ENCODE measurements at places on chromosomes 7 and 10. TPM values are rescaled to one million over a fixed set of nuclear protein-coding genes. Genes with fewer than 3 reads are reported as not detected.
A peak's percentile ranks its signal among the peaks of the same experiment; 100 is the strongest.

GRCh38 chr10:58177362-58177947, 90.2 kb downstream of the IPMK start:
- no peak overlapping the region for H3K4me3 ChIP-seq
- H3K27ac ChIP-seq = no peak overlapping the region
- no peak for DNase-seq
- no peaks in the 10 kb centered on the region for H3K4me1 ChIP-seq
- H3K27me3 ChIP-seq = no peaks in the 10 kb centered on the region
- H3K36me3 ChIP-seq = no peaks in the 10 kb centered on the region

DNA sequence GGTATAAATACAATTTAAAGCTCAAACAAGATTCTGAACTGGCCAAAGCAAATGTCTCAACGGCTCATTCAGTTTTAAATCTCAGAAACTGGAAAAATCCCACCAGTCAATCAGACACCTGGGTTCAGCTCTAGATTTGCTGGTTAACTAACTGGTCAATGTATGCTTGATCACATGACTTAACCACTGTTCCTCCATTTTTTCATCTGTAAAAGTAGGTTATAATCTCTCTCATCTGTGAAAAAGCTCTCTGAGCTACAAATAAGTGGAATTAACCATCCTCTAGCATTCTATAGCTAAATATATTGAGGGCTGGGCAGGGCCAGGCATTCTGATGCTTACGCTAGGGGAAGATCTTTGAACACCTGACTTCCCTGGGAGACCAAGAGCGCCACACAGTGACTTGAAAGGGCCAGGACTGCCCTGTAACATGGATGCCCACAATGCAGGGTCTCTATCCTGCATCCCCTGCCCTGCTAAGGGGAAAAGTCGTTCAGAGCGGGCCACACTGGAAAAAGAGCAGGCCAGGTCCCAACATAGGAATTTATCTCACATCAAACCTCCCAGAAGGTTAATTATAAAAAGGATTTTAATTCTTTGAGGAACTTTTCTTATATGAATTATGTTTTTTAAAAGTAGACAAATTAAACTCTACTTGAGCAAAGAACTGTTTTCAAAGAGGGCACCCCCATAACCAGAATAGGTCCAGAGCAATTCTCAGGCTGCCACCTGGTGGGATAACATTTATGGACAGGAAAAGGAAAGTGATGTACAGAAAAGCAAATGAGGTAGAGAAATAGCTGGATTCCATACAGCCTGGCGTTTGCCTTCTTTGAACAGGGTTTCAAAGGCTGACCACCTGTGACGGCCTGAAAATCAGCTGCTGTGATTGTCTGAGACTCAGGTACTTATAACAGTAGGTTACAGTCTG, 1.8 kb downstream of the RP9 start:
- no peak for DNase-seq
- H3K4me1 ChIP-seq = peaks cover 48% of the 10 kb centered on the region
- peaks cover 13% of the 10 kb centered on the region for H3K36me3 ChIP-seq
- H3K4me3 ChIP-seq = peak overlapping the region; percentile 99
- H3K27me3 ChIP-seq = no peaks in the 10 kb centered on the region

DNA sequence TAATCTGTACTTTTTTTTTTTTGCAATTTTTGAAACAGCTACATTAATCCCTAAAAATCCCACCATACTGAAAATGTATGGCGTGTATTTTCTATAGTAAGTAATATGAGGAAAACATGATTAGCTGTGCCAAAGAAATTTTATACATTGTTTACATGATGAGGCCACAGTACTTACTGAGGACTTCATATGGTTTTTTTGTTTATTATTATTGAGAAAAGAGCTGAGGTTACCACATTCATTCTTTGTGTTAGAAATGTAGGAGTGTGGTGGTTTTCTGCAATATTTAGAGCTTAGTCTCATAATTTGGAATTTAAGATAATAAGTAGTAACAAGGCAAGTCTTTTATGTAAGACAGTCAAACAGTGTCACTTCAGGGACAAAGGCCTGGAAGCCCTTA, 45.1 kb downstream of the SLC25A40 start:
- no peaks in the 10 kb centered on the region for H3K4me1 ChIP-seq
- no peaks in the 10 kb centered on the region for H3K36me3 ChIP-seq
- no peak for DNase-seq
- no peak overlapping the region for H3K4me3 ChIP-seq

GATA3 gene
- 8.6 TPM for total RNA-seq

KCP gene
- total RNA-seq = 1.2 TPM

LRRN3 gene
- total RNA-seq = 0.98 TPM

GRCh38 chr10:95360122-95360714, 69.4 kb upstream of the PDLIM1 start:
- peaks cover 16% of the 10 kb centered on the region for H3K4me1 ChIP-seq
- no peak overlapping the region for H3K4me3 ChIP-seq
- no peak overlapping the region for H3K27ac ChIP-seq
- peaks cover 16% of the 10 kb centered on the region for H3K36me3 ChIP-seq
- DNase-seq = peak; percentile 10

- H3K27me3 ChIP-seq = no peaks in the 10 kb centered on the region
- no peak overlapping the region for H3K4me3 ChIP-seq
- no peaks in the 10 kb centered on the region for H3K4me1 ChIP-seq
- no peaks in the 10 kb centered on the region for H3K36me3 ChIP-seq
- no peak for DNase-seq
- H3K27ac ChIP-seq = no peak overlapping the region
These were observed 170.3 kb upstream of the FAM171A1 start for GRCh38 chr10:15541376-15541775.

- no peaks in the 10 kb centered on the region for H3K27me3 ChIP-seq
- H3K4me1 ChIP-seq = no peaks in the 10 kb centered on the region
- H3K4me3 ChIP-seq = no peak overlapping the region
- no peak overlapping the region for H3K27ac ChIP-seq
- no peaks in the 10 kb centered on the region for H3K36me3 ChIP-seq
These were observed 15.0 kb upstream of the ARMC3 start for GRCh38 chr10:22912763-22913384.

DNA sequence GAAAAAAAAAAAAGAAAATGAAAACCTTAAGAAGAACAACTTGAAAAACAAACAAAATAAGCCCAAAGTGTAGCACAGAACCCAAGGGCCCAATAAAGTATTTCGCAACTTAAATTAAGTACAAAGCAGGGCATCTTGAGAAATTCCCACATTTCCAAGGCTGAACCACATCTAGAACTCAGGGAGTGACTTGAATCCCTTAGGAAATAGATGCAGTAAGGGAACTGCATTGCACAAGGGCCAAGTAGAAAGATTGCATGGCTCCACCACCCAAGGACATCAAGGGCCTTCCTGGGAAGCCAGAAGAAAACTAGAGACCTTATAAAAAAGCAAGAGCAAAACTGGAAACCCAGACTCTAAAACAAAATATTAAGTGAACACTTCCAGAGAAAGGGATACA, 352.7 kb downstream of the CXCL12 start:
- H3K36me3 ChIP-seq = no peaks in the 10 kb centered on the region
- no peaks in the 10 kb centered on the region for H3K27me3 ChIP-seq
- peaks cover 14% of the 10 kb centered on the region for H3K4me1 ChIP-seq
- DNase-seq = no peak
- no peak overlapping the region for H3K27ac ChIP-seq

DNA sequence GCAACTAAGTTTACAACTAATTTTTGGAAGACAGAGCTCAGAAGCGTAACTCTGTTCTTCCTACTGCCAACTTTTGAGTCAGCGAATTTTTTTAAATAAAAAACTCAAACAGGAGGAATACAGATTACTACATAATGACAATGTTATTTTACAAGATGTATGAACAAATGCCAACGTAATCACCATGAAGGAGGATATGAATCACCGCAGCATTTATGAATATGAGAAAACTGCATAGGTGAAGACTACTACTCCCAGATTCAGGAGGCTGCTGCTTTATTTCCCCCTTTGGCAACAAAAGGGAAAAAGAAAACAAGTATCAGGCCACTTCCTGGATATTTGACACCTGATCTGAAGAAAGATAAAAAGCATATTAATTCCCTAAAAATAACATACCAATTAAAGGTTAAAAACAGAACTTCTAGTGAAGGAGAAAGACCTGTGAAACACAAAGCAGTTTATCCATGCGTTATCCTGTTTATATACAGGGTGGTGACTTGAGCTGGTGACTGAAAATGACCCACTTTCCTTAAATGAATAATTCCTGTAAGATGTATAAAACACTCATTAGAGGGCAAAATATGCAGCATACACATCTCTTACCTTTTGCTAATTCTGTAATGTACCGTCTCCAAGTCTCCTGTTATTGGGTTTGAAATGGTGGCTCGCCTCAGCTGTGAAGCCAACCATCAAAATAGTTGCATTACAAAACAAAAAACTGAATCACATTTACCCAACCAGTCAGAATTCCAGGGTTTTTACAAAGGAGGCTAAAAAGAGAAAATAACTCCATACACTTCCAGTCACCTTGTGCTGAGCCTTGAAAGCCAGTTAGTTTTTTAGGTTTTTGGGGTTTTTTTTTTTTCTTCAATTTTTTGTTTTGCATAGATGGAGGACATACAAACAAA, 52.0 kb downstream of the P4HA1 start:
- no peaks in the 10 kb centered on the region for H3K27me3 ChIP-seq
- DNase-seq = no peak
- H3K27ac ChIP-seq = peak overlapping the region; percentile 5
- H3K4me3 ChIP-seq = no peak overlapping the region

DNA sequence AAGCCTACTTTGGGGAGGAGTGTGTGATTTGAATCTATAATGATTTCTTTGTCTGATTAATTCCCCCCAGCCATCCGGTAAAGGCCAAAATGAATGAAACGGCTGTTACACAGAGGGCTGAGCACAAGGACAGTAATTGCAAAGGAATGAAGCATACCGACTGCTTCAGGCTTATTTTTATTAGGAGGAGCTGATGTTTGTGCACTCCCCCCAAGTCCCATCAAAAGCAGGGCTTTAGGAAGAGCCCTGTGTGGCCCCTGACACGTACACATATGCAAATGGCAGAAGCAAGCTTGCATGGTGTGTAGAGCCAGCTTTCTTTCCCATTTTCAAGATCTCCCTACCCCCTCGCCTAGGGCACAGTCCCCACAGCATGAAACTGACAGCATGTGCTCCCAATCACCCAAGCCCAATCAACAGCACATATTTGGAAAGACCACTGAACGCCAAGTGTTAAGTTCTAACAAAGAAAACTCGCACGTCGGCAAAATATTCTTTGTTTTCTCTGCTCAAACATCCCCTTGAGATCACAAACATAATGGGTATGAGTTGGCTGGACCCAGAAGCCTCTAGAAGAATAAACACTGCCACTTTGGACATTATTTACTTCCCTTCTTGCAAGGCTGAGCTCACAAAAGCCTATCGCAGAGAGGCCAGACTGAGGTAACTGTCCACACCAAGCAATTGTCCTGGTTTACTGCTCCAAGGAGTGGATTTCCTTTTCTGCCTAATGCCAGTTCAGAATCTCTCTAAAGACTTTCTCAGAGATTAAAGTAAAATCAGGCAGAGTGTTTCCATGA, 143.0 kb downstream of the CUBN start:
- no peaks in the 10 kb centered on the region for H3K27me3 ChIP-seq
- H3K4me1 ChIP-seq = peaks cover 27% of the 10 kb centered on the region
- DNase-seq = no peak
- no peaks in the 10 kb centered on the region for H3K36me3 ChIP-seq
- no peak overlapping the region for H3K4me3 ChIP-seq

- H3K27me3 ChIP-seq = no peaks in the 10 kb centered on the region
- H3K4me3 ChIP-seq = no peak overlapping the region
- peaks cover 31% of the 10 kb centered on the region for H3K4me1 ChIP-seq
- no peak for DNase-seq
- H3K27ac ChIP-seq = no peak overlapping the region
These were observed 126.8 kb downstream of the SKIDA1 start for GRCh38 chr10:21398563-21399231.

PRTFDC1 gene
- total RNA-seq = 7.6 TPM

ZFAND4 gene
- 19.4 TPM for total RNA-seq

HOXA11 gene
- total RNA-seq = 9.8 TPM

DNA sequence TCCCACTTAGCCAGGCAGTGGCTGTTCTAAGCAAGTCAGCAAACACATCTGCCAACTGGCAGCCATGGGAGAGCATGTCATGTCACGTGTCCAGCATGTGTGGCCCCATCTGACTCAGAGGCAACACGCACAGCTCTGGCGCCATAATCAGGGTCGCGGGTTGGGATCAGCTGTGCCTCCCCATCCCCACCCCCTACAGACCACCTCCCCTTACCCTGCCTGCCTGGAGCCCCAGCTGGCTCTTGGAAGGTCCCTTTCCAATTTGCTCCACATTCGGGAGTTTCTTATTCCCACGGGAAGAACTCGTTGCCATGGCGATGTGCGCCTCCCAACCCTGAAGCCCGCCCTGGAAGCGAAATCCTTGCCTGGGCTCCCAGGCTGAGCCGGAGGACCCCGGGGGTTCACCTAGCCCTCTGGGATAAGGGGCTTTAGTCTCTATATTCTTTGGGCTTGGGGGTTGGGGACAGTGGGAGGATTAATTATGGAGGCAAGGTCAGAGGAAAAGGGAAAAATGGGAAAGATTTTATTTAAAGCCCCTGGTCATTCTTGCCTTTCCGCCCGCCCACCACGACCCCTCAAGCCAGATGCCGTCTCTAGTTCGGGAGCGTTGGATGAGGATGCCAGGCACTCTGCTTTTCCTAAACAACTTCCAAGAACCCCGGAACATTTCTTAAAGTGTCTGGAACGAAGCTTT, 283.7 kb downstream of the ZEB1 start:
- H3K36me3 ChIP-seq = no peaks in the 10 kb centered on the region
- peak overlapping the region; percentile 74 for H3K4me3 ChIP-seq
- DNase-seq = peak; percentile 95
- H3K4me1 ChIP-seq = peaks cover 43% of the 10 kb centered on the region

CASD1 gene
- total RNA-seq = 17.7 TPM

FAM25G gene
- not detected for total RNA-seq

GRCh38 chr7:123070702-123071286, 75.3 kb upstream of the TAS2R16 start:
- no peak overlapping the region for H3K4me3 ChIP-seq
- no peaks in the 10 kb centered on the region for H3K36me3 ChIP-seq
- no peak for DNase-seq
- no peaks in the 10 kb centered on the region for H3K27me3 ChIP-seq
- no peaks in the 10 kb centered on the region for H3K4me1 ChIP-seq
- no peak overlapping the region for H3K27ac ChIP-seq

RBP3 gene
- not detected for total RNA-seq

GRCh38 chr10:123891144-123892071, at the start of gene CPXM2:
CPXM2 (minus strand) TSS chr10:123891807; CDS start chr10:123891659, 148 bp downstream.
- H3K4me1 ChIP-seq = peaks cover 14% of the 10 kb centered on the region
- H3K36me3 ChIP-seq = no peaks in the 10 kb centered on the region
- H3K4me3 ChIP-seq = peak within 1 kb of the TSS; percentile 48

DNA sequence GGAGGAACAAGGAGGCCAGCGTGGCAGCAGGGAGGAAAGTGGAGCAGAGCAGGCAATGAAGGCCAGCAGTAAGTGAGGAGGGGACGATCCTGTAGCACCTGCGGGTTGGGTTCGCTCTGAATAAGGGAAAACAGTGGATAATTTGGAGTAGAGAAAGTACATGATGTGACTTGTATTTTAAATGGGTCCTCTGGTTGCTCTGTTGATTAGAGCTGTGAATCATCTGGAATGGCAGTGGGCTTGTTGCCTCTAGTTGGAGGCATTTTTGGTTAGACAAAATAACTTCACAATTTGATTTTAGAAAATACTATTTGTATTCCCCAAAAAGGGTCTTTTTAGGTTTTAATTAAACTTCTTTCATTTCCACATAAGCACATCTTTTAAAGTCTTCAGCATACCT, 277.4 kb downstream of the ARL4A start:
- H3K36me3 ChIP-seq = no peaks in the 10 kb centered on the region
- no peak overlapping the region for H3K27ac ChIP-seq
- no peaks in the 10 kb centered on the region for H3K4me1 ChIP-seq
- H3K27me3 ChIP-seq = no peaks in the 10 kb centered on the region
- H3K4me3 ChIP-seq = no peak overlapping the region

GRCh38 chr10:18159557-18159956, 19.3 kb downstream of the CACNB2 start:
- no peak overlapping the region for H3K27ac ChIP-seq
- H3K4me3 ChIP-seq = no peak overlapping the region
- H3K27me3 ChIP-seq = no peaks in the 10 kb centered on the region
- H3K4me1 ChIP-seq = peaks cover 8% of the 10 kb centered on the region

ANKRD2 gene
- total RNA-seq = not detected

Measured in vagina (tissue), 2 donors.